ENCODE measurements at places on chromosomes 3 and 15.

DNA sequence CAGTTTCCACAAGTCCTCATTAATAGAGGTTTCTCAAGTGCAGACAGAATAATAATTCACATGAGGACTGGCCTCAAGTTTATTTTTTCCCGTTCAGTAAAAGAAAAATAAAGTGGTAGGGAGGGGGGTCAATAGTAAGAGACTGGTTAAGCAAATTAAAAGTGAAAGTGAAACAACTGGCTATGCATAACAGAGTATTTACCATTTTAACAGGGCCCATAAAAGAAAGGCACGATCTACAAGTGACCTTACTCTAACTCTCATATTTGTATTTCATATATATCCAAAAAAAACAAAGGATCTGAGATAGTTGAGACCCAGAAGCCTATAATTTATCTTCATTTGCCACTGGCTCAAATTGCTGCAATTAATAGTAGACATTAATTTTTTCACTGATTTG is 686.3 kb downstream of the NTRK3 start:
- no peak for DNase-seq

DNA sequence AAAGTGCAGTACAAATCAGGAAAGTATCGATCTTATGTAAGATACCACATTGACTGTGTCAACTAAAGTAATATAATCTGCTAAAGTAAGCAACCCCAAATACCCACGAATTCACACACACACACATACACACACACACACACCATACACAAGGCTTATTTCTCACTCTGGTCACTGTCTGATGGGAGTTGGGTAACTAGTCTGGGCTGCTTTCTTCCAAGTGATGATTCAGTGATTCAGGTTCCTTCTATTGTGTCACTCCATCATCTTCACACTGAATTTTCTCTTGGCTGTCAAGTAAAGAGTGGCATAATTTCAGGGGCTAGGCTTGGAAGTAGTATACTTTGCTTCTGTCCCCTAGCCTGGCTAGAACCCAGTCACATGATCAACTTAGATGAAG is 104.8 kb upstream of the CCDC54 start:
- no peak for DNase-seq

DNA sequence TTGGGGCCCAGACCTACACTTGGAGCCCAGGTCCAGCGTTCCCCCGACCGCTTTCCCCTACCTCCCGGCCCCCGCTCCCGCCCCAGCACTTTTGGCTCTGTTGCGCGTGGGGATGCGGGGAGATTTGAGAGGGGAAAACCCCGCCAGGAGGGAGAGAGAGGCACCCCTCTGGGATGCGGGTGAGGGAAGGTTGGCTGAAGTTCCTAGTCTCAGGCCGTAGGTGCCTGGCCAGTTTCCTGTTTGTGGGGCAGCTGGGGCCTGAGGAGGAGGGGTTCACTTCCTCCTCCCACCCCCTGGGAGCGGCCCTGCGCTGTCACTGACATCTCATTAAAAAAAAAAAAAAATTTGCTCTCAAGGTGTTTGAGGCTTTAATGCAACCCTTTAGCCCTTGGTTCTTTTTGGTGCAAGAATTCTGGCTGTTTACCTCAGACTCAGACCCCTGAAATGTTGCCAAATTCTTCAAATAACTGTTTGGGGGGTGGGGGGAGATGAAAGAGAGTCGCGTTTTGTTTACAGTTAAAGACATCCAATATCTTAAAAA is 2.6 kb downstream of the FAM43A start:
- DNase-seq = peak; percentile 43

DNA sequence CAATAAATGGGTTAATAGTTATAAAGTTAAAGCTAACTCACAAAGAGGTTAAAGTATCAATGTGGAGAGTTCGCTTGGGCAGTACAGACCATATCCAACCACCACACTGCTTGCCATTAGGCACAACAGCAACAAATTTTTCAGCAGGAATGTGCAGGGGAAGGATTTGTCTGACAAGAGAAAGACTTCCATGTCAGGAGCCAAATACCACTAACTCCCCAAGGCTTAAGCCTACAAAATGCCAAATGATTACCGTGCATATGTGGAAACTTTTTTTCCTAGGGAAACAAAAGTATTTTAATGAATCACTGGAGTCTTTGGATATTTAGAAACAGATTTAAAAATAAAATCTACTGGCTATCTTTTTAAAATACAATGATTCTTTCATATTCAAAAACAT is 8.1 kb downstream of the VGLL3 start:
- DNase-seq = no peak

GRCh38 chr3:116000311-116000710 is 377.0 kb downstream of the GAP43 start:
- no peak for DNase-seq

DNA sequence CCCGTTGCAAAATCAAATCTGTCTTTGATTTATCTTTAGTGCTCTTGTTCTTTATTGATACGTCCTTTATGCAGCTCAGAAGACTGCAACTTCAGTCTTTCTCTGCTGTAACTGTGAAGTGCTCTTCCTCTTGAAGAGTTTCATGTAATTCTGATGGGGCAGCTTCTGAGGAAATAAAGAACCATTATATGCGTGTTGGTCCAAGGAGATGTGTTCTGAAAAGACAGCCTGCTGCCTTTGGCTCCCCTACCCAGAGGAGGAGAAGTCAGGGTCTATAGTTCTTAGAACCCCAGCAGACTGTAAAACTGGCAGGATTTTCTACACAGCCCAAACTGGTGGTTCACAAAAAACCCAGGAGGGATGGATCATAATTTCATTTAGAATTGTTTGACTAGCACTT is 22.4 kb upstream of the ABHD10 start:
- no peak for DNase-seq

DNA sequence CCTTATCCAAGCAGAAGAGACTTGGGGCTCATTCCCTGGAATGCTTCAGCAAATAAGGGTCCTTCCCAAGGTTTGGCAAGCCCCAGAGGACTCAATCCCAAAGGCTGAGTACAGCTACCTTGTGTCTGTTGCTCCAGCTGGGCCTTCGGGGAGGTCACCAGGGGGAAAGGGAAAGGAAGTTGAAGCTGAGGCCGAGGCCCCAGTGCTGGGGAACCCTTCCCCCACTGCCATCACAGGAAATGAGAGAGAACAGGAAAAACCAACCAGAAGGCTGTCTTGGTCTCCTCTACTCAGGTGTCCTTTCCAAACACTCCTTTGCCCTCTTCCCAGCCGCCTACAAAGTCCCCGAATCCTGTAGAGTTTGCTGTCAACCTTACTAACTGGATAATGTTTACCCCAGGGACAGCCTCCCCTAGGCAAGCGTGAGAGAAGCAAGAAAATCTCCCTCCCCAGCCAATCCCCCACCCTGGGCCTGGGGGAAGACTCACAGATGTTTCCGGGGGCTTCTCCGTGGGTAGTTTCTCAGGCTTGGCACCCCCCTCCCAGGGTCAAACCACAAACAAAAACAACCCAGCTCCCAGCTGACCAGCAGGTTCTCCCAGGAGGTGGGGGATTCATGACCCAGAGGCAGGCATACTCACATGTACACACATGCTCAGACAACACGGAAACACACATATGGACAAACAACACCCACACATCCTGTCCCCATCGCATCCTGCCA is 5.5 kb downstream of the CSRNP1 start:
- peak; percentile 69 for DNase-seq

DNA sequence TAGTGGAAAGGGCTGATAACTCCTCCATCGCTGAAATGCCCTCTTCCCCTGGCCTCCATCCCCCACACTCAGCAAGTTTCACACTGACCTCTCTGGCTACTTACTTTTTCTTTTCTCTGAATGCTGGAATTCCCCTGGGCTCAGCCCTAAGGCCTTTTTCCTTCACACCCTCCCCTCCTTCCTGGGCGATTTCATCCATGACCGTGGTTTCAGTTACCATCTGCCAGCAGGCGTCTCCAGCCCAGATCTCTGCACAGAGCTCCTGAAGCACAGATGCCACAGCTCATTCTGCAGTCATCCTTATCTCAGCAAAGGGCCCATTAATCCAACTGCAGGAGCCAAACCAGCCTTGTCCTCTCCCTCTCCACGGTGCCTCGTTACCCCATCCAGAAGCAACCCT is 114.0 kb downstream of the RFTN1 start:
- peak; percentile 70 for DNase-seq
